ENCODE measurements at places on chromosomes 7 and 10. TPM values are rescaled to one million over a fixed set of nuclear protein-coding genes. Genes with fewer than 3 reads are reported as not detected.

DNA sequence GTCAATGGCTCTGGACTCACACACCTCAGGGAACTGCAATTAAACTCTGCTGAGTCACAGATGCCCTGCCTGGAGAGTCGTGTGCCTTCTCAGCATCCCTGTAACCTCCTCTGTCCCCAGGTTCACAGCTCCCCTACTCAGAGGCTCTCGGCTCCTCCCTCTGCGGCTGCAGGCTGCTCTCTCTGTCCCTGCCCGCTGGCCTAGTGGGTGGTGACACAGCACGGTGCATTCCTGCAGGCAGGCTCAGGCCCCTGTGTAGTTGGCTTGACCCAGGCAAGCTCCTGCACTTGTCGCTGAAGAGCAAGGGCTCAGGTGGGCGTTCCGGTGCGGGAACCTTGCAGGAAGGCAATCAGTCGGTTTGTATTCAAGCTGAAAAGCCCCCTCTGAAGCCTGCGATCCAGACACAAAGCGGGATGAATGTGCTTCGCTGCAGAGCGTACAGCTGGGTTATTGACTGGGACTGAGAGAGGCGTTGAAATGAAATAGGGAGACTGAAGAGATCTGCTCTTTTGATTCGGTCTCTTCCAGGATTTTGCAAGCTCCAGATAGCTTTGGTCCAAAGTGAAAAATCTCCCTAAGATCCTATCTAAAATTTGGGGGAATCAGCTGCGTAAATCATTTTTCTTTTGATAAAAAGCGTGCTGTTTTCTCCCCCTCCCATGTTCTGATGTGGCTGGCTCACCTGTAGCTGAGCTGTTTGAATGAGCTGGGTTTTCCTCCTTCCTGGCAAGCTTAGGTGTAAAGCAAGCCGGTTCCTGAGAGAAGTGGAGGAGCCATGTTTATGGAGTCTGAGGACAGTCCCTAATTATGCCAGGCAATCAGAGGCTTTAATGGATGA, 208.7 kb upstream of the PHYHIPL start:
- no peaks in the 10 kb centered on the region for H3K27me3 ChIP-seq
- no peaks in the 10 kb centered on the region for H3K36me3 ChIP-seq
- H3K4me3 ChIP-seq, result peak overlapping the region; percentile 67
- no peak overlapping the region for H3K27ac ChIP-seq
- DNase-seq, result peak; percentile 64

TMEM178B gene
- total RNA-seq, result 49.8 TPM

DNA sequence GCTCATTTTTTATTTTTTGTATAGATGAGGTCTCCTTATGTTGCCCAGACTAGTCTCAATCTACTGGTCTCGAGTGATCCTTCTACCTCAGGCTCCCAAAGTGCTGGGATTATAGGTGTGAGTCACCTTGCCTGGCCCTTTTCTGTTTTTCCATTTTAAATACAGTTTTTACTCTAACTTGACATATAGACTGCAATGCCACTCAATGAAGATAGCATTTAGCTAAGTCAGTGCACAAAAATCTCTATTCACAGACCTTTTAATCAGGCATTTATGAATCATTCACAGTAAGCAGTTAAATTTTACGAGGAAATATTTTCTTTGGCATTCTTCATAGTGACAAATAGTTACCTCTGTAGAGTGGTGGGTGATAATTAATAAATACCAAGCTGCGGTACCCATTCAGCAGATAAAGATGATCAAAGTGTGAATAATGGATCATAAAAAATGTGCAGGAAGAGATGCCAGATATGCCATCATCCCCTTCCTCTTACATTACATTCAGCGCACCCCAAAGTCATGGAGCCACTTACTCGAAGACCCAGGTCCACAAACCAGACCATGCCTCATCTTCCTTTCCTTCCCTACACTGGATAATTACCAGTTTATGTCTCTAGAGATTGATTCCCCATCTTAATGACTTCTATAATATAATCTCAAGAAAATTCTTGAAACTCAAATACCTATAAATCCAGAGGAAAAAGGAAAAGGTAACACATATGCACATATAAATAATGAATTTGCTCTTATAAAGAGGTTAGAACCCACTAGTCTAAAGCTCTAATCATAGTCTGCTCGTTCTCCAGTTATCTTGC, 56.0 kb downstream of the UBE2H start:
- H3K4me1 ChIP-seq, result peaks cover 6% of the 10 kb centered on the region
- no peak for DNase-seq
- no peak overlapping the region for H3K4me3 ChIP-seq
- H3K27me3 ChIP-seq, result peaks cover 6% of the 10 kb centered on the region
- no peak overlapping the region for H3K27ac ChIP-seq

- DNase-seq, result no peak
- peaks cover 5% of the 10 kb centered on the region for H3K36me3 ChIP-seq
- H3K27ac ChIP-seq, result no peak overlapping the region
- no peak overlapping the region for H3K4me3 ChIP-seq
Measured at GRCh38 chr10:1377740-1378397, 321.7 kb downstream of the WDR37 start.

GRCh38 chr7:94042381-94042780, 38.2 kb upstream of the BET1 start:
- peaks cover 2% of the 10 kb centered on the region for H3K27me3 ChIP-seq
- no peak overlapping the region for H3K4me3 ChIP-seq
- DNase-seq, result no peak
- H3K27ac ChIP-seq, result no peak overlapping the region
- H3K4me1 ChIP-seq, result peaks cover 3% of the 10 kb centered on the region

- H3K27ac ChIP-seq, result peak overlapping the region; percentile 99
- H3K36me3 ChIP-seq, result peaks cover 4% of the 10 kb centered on the region
- H3K4me3 ChIP-seq, result peak overlapping the region; percentile 75
- peaks cover 48% of the 10 kb centered on the region for H3K27me3 ChIP-seq
- DNase-seq, result no peak
- H3K4me1 ChIP-seq, result peaks cover 78% of the 10 kb centered on the region
Measured at GRCh38 chr10:79268742-79269141, 78.5 kb upstream of the PPIF start.

GRCh38 chr7:12066521-12066920, 144.6 kb upstream of the TMEM106B start:
- H3K4me1 ChIP-seq, result peaks cover 4% of the 10 kb centered on the region
- no peaks in the 10 kb centered on the region for H3K36me3 ChIP-seq
- DNase-seq, result no peak
- H3K27me3 ChIP-seq, result peaks cover 2% of the 10 kb centered on the region

GRCh38 chr7:142488036-142488633, 230.3 kb upstream of the PRSS58 start:
- peak overlapping the region; percentile 60 for H3K4me3 ChIP-seq
- H3K27me3 ChIP-seq, result peaks cover 4% of the 10 kb centered on the region
- peaks cover 5% of the 10 kb centered on the region for H3K36me3 ChIP-seq
- peak overlapping the region; percentile 74 for H3K27ac ChIP-seq

- no peak for DNase-seq
- H3K36me3 ChIP-seq, result no peaks in the 10 kb centered on the region
- no peaks in the 10 kb centered on the region for H3K27me3 ChIP-seq
- no peak overlapping the region for H3K27ac ChIP-seq
- peaks cover 6% of the 10 kb centered on the region for H3K4me1 ChIP-seq
Measured at GRCh38 chr10:112536663-112537062, 89.6 kb downstream of the VTI1A start.

GRCh38 chr10:105252911-105253310, 611.8 kb downstream of the SORCS3 start:
- H3K27me3 ChIP-seq, result peaks cover 2% of the 10 kb centered on the region
- no peak for DNase-seq
- no peak overlapping the region for H3K4me3 ChIP-seq
- peaks cover 7% of the 10 kb centered on the region for H3K4me1 ChIP-seq

- no peak for DNase-seq
- H3K27me3 ChIP-seq, result peaks cover 3% of the 10 kb centered on the region
- H3K4me3 ChIP-seq, result no peak overlapping the region
- peaks cover 7% of the 10 kb centered on the region for H3K36me3 ChIP-seq
Measured at GRCh38 chr10:121362026-121362425, 236.2 kb downstream of the FGFR2 start.

ATP5F1C gene
- 229 TPM for total RNA-seq
